ENCODE measurements at places on chromosomes 7 and 10.

DNA sequence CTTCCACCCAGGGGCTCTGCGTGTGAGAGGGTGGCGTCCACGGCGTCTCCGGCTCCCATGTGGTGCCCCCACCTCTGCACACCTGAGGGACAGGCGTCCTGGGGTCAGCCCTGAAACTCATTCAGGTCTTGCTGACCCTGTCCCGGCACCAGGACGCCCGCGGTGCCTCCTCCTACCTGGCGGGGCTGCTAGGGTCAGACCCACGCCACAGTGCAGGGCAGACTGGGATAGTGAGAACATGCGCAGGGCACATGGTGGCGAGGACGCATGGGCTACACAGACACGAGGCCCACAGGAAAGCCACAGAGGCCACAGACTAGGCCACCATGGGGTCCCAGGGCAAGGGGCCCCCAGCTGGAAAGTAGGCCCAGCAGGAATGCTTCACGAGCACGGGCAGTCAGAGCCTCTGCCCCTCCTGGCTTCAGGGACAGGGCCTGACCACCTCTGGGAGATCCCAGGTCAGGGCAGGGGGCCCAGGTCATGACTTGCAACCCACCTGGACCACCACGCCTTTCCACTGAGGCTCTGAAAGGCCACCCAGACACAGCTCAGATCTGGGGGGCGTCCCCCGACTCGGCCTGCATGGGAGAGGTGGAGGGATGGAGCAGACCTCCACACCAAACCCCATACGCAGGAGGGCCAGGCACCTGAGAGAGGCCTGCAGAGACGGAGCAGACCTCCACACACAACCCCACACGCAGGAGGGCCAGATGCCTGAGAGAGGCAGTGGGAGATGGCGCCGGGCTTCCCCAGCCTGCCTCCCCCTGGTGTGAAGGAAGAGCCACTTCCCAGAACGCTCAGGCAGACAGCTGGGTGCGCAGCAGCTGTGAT is 188.6 kb downstream of the ELFN1 start:
- no peak for DNase-seq

DNA sequence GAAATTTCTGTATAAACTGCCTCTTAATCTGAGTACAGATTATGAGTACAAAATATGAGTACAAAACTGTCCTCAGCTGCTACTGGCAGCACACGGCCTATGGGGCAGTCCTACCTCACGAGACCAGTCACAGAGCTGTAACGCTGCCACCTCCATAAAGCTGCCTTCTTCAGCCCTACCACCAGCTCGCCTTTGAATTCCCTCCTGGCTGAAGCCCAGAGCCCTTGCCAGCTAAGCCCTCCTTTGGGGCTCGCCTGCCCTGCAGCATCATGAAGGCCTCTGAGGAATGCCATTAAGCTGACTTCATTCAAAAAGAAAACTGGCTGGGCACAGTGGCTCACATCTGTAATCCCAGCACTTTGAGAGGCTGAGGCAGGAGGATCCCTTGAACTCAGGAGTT is 180.0 kb upstream of the SH2B2 start:
- no peak for DNase-seq

DNA sequence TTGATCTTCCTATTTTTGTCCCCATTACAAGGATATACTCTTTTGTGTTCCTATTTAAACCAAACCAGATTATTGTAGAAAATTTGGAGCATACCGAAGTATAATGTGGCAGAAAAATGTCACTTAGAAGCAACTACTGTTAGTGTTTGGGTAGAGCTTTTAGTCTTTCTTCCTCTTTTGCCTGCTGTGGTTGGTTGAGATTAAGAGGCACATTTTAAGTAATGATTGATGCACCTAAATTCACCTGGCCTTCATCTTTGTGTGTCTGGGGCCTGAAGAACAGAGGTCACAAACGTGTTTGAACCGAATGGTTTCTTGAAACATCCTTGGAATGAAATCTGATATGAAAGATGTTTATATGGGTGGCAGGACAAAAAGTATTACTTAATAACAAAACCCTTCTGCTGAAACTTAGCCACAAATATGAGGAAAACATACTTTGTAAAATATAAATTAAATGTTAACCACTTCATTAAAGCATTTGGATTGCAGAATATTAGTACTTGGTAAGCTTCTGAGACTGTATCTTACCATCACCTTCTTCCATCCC is 2.6 kb downstream of the BPGM start:
- DNase-seq: no peak

- DNase-seq: no peak
Measured at GRCh38 chr10:20582041-20582440, 315.1 kb downstream of the NEBL start.

GRCh38 chr7:135389971-135390370 is 119.9 kb downstream of the CNOT4 start:
- DNase-seq: no peak

DNA sequence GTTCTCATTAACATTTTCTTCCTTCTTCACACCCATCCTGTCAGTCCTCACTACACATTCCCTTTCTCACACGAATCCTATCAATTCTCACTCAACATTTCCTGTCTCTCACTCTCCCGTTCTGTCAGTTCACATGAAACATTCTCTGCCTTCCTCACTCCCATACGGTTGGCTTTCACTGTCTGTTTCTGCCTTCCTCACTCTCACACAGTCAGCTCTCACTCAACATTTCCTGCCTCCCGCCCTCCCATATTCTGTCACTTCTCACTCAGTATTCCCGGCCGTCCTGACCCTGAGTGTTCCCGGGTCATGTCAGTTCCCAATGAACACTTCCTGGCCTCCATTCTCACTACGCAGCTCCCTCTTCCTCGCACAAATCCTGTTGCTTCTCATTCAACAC is 61.5 kb downstream of the DYNC2I1 start:
- no peak for DNase-seq

GRCh38 chr10:30774261-30774660 is 144.7 kb upstream of the LYZL2 start:
- DNase-seq: no peak

DNA sequence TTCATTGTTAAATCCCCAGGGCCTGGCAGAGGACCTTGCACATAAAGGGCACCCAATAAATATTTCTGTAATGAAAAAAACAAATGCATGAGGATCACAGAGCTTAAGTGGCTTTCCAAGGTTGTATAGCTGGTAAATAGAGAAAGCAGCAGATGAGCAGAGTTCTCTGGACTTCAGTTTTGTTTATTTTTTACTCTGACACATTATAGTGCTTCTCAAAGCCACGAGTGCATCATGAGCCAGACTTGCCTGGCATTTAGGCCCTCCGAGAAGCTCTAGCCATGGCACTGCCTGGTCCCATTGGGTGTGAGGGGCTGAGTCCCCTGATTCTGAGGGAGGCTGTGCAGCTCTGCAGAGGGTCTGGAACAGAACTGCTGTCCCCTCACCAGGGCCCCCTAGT is 87.2 kb upstream of the ZNF32 start:
- DNase-seq: peak; percentile 72

DNA sequence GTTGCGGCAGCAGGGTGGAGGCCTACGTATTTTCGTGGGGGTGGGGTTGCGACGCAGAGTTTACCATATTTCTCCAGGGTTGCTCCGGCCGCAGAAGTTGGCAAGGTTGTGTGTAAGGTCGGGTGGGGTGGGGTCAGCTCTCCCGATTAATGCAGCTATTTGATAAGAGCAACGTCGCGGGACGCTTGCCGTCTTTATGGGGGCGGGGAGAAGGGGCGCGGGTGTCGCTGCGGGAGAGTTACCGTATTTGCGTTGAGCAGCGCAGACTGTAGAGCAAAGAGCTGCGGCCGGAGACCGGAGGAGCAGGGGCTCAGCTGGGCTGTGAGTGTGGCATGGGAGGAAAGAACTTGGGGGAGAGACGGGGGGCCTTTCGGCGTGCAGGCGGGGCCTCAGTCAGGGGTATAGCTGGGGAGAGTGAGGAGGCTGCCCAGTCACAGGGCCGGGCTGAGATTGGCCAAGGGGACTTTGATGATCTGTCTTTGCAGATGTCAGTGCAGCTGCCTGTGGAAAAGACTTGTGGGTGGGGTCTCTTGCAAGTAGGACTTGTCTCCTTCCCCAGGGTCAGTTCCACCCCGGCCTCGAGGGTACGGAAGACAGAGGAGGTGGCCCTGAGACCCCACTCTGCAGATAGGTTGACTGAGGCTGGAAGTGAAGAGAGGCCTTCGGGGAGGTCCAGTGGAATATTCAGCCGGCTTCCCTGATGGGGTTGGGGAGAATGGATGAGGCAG is 26.6 kb downstream of the ZNF775 start:
- peak; percentile 64 for DNase-seq

DNA sequence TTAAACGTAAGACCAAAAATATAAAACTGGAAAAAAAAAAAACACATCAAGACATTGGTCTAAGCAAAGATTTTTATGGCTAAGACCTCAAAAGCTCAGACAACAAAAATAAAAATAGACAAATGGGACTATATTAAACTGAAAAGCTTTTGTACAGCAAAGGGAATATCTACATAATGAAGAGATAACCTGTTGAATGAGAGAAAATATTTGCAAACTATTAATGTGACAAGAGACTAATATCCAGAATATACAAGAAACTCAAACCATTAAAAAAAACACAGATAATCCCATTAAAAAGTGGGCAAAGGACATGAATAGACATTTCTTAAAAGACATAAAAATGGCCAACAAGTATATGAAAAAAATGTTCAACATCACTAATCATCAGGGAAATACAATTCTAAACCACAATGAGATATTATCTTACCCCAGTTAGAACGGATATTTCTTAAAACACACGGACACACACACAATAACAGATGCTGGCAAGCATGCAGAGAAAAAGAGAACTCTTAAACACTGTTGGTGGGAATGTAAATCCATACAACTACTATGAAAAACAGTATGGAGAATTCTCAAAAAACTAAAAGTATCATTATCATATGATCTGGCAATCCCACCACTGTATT is 28.8 kb downstream of the CNOT4 start:
- no peak for DNase-seq

DNA sequence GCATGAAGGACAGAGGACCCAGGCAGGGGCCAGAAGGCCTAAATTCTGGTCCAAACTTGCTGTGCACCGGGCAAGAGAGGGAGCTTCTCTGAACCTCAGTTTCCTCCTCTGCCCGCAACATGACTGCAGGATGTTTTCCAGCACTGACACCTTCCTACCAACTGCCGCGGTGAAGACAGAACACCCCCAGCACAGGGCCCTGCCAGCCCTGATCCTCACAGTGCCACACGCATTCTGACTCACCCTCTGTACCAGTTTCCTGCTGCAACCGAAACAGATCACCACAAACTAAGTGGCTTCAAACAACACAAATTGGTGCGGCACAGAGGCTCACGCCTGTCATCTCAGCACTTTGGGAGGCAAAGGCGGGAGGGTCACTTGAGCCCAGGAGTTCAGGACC is 18.1 kb downstream of the MAD1L1 start:
- no peak for DNase-seq

- DNase-seq: peak; percentile 59
Measured at GRCh38 chr10:119250641-119251314, 43.4 kb downstream of the GRK5 start.

DNA sequence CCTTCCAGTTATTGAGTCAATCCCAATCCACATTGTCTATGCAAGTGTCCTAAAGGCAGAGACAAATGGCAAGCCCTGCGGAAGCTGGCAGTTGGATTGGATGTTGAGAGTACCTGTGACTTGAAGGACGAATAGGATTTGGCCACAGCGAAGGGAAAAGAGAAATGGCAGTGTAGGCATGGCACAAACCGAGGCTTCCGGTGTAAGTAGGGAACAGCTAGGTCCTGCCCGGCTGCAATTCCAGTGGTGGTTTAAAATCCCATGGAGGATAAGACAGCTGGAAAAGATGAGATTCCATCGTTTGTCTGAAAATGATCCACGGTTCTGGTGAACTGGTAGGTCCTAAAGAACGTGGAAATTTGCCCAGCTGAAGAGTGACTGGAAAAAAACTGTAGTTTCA is 296.2 kb downstream of the TCERG1L start:
- no peak for DNase-seq

GRCh38 chr10:116690356-116691322 is 51.7 kb downstream of the HSPA12A start:
- DNase-seq: no peak

DNA sequence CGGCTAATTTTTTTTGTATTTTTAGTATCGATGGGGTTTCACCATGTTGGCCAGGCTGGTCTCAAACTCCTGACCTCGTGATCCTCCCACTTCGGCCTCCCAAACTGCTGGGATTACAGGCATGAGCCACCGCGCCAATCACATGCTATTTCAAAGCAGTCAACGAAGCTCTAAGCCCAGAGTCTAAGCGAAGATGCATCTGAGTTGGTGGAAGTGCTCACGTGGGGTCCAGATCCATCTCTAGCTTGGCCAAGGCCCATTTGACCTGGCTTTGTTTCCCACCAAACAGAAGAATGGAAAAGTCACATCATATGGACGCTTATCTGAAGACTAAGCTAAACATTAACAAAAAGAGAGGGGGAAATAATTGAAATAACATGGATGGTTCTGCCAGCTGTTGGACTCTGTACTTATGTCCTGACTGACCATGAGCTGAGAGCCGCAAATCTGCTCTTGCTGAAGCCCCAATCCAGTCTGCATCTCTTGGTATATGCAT is 3.8 kb upstream of the GTF2I start:
- DNase-seq: no peak

GRCh38 chr10:58781873-58782488 is 269.3 kb downstream of the BICC1 start:
- DNase-seq: peak; percentile 24

DNA sequence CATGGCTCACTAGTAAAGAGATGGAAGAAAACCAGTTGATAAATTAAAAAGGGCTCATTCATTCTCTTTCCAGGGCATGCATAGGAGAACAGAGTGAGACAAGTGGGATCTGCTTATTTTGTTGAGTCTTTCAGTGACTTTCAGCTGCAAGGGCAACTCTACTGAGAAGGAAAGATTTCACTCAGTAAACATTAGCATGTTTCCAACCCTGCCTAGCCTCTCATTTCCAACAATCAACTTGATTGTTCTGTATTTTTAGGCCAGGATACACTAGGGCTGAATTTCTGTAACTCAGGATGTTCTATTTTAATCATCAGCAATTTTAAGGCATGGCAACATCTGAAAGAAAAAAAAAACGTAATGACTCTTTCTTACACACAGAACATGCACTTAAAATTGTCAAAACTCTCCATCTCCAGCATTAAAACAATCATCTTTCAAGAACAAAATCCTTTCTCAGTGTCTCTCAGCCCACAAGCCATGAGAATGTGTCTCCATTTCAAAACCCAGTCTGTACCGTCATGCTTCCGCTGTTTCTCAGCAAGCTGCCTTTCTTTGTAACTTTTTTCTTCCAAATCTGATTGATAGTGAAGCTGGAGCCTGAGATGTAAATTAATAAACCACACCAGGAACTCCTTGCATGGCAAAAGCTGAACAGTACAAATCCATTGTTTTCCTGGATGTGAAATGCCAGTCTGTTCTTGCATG is 147.2 kb upstream of the KLF14 start:
- DNase-seq: no peak

DNA sequence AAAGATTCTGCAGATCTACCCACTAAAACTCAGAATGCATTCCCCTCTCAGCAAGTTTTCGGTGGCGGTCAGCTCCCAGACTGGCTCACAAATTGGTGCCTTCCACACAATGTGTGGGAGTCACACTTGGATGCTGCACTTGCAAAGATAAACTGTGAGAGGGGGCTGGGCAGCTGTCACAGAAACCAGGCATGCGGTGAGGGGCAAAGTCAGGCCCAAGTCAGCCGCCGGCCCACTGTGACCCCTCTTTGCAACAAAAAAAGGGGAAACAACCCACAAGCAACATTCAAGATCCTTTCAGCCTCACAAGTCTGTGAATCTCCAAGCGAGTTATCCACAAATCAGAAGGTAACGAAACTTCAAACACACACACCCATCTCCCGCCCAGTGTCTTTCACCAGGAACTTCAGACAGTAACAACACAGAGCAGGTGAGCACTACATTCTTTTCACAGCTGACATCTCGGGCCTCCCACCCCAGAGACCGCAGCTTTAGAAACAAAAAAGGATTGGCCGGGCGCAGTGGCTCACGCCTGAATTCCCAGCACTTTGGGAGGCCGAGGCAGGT is 32.0 kb downstream of the SNX8 start:
- DNase-seq: peak; percentile 34
